Activated T-helper 17 cell treated with anti-CD3 and anti-CD28 coated beads, Interleukin-2, amount 50 U/mL, for 72 hours (primary cell): ENCODE measurements at places on chromosomes 5 and 9. TPM values are rescaled to one million over a fixed set of nuclear protein-coding genes. Genes with fewer than 3 reads are reported as not detected.

The PGM5 gene
- total RNA-seq, result not detected

The TLR4 gene
- not detected for total RNA-seq

GRCh38 chr5:171808951-171809350 is 23.3 kb downstream of the SMIM23 start:
- no peak for ATAC-seq

DNA sequence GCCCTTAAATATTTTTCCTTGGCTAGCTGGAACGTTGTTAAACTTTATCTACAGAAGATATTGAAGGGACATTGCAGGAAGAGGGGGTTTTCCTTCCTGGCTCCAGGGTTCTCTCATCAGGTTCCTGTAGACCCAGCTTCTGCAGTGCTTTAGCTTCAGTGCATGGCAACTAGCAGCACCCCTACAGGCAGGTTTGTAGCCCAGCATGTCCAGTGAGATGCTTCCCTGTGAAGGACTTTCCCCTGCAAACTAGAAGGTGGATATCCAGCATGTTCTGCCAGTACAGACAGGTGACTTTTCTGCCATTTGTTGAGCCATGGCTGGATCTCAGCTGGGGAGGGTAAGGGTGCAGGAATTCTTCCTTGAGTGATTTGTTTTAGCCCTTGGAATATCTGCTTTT is 10.4 kb downstream of the CCL28 start:
- no peak for ATAC-seq

DNA sequence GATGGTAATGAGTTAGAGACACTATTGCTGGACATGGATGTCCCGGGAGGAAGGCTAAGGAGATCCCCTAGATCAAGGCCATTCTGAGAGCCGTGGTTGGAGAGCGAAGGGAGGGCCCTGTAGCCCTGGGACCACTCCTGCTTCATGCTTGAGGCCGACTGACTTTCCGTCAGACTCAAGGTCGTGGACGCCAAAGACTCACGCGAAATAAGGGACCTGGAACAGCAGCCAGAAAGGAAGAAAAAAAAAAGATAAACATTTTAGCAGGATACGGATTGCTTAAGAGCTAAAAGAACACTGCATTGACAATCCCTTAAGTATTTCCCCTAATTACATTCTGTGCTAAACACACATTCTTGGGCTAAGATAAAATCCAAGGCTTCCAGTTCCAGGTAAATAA is 181.2 kb downstream of the GLIS3 start:
- ATAC-seq, result no peak

The RAD17 gene
- 25.8 TPM for total RNA-seq

- ATAC-seq, result no peak
Measured at GRCh38 chr5:91514400-91514799, 131.3 kb upstream of the ARRDC3 start.

DNA sequence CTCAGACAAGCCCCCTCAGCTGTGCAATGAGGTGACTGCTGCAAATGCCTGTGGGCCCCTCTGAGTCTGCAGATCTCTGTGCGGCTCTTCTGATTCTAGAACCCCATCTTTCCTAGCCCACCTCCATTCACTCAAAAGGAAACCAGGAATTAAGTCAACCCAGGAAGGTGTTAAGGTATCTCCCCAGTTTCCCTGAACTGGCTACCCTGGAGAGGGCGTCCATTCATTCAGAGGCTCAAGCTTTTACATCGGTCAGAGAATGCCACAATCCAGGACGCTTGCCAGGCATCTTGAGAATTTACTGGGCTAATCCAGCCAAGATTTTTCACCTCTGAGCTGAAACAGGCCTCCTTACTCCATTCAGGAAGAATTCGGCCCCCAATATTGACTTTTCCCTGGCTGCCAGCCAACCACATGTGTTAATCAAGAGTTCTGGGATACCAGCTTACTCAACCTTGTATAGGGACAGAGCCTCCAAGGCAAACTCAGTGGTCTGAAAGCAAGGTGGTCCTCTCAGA is 889 bp upstream of the ADAMTS12 start:
- no peak for ATAC-seq

DNA sequence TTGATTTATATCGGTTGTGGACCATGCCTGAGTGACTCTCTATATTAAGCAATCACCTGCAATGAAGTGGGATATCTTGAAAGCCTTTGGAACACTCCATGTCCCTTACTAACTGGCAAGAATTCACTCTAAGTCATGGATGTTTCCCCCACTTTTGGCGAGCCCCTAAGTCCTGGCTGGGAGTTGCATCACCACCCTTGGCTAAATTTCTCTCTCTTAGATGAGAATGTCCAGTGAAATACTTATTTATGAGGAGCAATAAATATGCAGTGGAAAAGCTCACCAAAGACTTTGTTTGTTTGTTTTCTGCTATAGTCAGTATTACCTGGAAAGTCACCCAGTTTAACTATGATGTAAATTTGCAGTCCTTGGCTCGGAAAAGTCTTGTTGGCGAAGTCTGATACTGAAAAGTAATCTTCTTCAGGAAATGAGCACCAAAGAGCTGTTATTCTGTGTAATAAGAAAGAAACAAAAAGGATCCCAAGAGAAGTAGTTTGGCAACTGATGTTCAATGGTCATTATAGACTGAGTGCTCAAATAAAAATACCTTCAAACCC is 333.8 kb downstream of the DMRT2 start:
- ATAC-seq, result no peak

The GBGT1 gene
- 7.2 TPM for total RNA-seq

- no peak for ATAC-seq
Measured at GRCh38 chr9:78544230-78544629, 247.3 kb downstream of the PSAT1 start.

GRCh38 chr9:82106536-82106935 is 118.0 kb downstream of the SPATA31D1 start:
- no peak for ATAC-seq

The SLC34A1 gene
- 1.1 TPM for total RNA-seq

DNA sequence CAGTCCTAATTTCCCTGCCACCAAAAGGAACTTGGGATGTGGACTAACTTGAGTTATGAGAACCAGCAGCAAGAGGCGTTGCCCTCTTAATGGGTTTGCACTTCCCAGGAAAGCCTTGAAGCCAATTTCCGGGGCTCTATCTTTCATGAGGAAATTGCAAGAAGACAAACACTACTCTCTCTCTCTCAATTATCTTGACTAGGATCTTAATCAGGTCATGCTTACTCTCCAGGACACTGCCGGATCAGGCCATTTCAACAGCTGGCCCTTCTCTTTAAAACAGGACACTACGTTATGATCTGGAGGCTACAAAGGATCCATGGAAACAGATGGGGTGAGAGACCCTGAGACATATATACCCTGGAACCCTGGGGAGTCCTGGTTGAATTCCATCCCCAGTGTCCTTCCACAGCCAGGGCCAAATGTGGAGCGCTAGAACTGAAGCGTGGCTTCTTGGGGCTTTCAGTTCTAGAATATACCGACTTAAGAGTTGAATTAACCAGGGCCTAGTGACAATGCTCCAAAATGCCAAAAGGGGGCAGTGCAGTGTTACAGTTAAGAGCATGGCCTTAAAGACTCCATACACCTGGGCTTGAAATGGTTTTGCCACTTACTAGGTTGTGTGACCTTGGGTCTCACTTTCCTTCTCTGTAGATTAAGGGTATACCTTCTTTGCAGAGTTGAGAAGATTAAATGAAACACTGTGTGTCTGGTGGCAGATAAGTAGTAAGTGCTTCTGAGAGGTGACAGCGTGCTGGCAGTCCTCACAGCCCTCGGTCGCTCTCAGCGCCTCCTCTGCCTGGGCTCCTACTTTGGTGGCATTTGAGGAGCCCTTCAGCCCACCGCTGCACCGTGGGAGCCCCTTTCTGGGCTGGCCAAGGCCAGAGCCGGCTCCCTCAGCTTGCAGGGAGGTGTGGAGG is 21.1 kb downstream of the FAM219A start:
- ATAC-seq, result peak; percentile 84

DNA sequence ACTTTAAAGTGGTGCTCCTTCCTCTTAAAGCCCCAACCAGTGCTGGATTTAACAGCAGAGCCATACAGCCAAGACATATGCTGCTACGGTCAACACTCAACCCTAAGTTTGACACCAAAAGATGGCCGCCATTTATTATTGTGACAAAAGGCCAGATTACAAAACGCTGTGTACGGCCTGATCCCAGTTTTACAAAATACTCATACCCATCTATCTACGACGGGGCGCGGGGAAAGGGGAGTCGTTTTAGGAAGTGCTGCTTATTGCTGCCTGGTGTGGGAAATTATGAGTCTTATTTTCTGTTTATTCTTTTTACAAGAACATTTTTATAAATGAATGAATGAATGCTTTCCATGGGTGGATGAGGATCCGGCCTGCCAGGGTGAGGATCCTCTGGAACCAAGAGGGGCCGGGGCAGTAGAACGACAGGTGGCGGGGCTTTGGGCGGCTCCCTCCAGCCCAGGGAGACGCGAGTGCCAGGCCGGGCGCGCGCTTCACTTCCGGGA is 457 bp upstream of the IDNK start:
- ATAC-seq, result peak; percentile 67

DNA sequence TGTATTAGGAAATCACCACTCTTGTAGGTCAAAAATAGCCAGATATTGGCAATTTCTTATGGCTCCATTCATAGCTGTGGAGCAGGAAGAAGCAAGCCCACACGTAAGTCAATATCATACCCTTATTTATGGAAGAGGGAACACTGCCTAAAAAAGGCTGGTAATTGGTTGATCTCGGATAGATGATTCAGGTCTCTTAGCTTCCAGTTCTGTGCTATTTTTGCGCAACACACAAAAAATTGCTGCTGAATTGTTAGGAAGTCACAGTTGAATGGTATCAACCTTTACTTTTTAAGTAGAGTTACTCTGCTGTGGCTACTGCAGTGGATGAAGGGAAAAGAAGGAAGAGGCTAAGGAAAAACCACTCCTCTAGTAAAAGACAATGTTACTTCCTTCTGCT is 168.8 kb downstream of the ARHGAP26 start:
- ATAC-seq, result no peak

- no peak for ATAC-seq
Measured at GRCh38 chr5:141223112-141223783, at the start of gene PCDHB14. Gene PCDHB14 (plus strand): TSS chr5:141223343. CDS start chr5:141223506, 163 bp downstream.
